IMR-90 (cell line): ENCODE measurements at places on chromosomes 6 and 20. TPM values are rescaled to one million over a fixed set of nuclear protein-coding genes. Genes with fewer than 3 reads are reported as not detected.

Gene PRRC2A
- 7.7 and 8.1 TPM in 2 replicates for total RNA-seq

Gene WFDC5
- total RNA-seq = not detected in 2 replicates

Gene KHDC3L
- total RNA-seq = not detected in 2 replicates

Gene TREML1
- total RNA-seq = not detected in 2 replicates

Gene HRH3
- total RNA-seq = not detected in 2 replicates

Gene SLC35B3
- total RNA-seq = 19.0 and 33.9 TPM in 2 replicates

Gene DLK2
- 0.90 and 1.1 TPM in 2 replicates for total RNA-seq

Gene CST7
- not detected in 2 replicates for total RNA-seq

GRCh38 chr20:44618318-44618731 lies 33.2 kb downstream of the ADA start:
- DNase-seq = no peak

- no peak for DNase-seq
Observed at GRCh38 chr6:55011034-55011433, 163.3 kb upstream of the HCRTR2 start.

DNA sequence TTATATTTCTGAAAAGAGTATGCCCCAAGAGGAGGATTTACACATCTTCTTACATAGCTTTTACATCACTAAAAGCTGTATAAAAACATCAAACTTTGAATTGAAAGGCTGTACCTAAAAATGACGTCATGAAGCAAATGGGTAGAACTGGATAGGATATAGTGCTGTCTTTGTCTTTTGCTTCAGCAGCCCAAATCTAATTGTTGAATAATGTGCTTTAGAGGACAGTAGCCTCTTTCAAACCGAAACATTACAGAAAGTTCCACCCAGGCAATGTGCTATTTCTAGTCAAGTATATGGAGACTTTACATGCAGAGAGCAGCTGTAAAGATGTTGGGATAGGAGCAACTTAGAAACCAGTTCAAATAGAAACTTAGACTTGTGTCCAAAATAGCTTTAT lies 51.9 kb downstream of the ADGRG6 start:
- DNase-seq = no peak

DNA sequence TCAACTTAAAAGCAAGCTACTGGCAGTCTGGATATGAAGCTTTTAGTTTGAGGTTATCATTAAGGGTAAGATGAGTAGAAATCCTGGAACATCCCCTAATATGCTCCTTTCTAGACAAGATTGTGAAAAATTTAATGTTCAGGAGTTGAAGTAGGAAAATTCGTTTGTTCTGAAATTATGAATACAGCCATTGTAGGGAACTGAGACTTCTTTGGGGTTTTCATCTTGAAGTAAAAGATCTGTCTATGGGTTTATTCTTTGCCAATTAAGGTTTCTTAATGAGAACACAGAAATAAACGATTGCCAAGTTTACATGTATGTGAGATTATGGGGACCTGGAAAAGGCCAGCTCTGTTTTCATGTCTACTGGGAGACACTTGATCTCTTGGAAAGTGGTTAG lies 225.6 kb upstream of the MOCS1 start:
- no peak for DNase-seq

- DNase-seq = no peak
Observed at GRCh38 chr20:51525241-51526105, 17.0 kb downstream of the NFATC2 start.

DNA sequence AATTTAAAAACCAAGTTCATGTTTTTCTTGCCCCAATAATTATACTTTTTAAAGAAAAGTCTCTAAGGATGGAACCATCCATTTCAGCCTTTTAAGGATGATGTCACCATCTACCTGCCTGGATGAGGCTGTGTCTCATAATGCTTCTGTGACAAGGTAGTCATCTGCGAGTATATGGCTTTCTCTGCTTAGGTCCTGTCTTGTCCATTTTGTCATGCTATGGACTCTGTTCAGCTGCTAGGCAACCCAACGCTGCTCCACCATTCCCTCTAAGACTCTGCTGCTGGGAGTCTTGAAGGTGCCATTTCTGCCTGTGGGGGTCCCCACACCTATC lies 459.8 kb upstream of the RUNX2 start:
- no peak for DNase-seq

DNA sequence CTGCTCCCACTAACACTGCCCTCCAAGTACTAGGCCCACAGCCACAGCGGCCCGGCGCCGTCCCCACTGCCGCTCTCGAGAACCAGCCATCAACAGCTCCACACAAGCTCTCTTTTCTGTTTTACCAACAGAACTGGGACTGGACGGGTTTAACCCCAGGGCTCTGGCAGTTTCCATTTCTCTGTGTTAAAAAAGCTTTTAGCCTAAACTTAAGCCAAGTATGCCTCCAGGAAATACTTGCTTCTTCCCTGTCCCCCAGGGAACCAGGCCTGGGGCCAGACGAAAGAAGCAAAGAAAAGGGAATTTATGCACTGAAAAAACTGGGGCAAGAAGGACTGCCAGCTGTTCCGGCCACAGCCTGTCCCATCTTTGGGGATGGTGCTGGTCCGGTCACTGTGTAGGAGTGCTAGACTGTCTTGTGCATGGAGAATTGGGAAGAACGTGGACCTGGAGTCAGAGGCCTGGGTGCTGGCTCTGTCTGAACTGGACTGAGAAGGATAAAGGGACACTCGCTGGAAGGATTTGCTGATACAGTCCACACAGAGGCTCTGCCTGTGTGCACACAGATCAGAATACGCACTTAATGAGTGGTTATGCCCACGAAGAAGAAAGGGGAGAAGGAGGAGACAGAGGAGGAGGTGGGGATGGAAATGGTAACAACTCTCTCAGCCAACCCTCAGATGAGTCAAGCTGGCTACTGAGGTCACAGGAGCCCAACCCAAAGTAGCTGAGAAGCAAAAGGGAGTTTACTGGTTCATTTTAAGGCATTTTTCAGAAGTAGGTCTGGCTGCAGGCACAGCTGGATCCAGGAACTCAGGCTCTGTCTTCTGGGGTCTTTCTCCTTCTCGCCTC lies 254.4 kb upstream of the PMEPA1 start:
- no peak for DNase-seq

- DNase-seq = no peak
Observed at GRCh38 chr20:61238813-61239212, 13.2 kb upstream of the CDH4 start.

DNA sequence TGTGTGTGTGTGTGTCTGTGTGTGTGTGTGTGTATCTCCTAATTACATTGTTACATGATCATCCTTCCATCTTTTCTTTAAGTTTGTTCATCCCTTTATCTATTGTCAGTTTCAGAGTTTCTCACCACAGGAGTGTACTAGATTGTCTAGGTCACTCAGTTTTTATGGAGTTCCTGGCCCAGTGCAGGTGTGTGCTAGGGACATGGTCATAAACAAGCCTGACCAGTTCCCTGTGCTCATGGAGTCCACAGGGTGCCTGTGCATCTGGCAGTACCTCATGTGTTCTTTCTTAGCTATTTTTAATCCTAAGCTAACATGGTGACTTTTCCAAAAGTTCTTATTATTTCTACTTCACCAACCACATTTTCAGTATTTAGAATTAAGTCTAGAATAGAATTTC lies 43.9 kb downstream of the PHACTR2 start:
- DNase-seq = no peak

- DNase-seq = peak; percentile 74
Observed at GRCh38 chr6:26336355-26337198, 28.4 kb upstream of the BTN3A2 start.

GRCh38 chr6:123430970-123431369 lies 205.8 kb downstream of the TRDN start:
- no peak for DNase-seq

GRCh38 chr6:25446830-25447569 lies 167.8 kb downstream of the CARMIL1 start:
- no peak for DNase-seq

DNA sequence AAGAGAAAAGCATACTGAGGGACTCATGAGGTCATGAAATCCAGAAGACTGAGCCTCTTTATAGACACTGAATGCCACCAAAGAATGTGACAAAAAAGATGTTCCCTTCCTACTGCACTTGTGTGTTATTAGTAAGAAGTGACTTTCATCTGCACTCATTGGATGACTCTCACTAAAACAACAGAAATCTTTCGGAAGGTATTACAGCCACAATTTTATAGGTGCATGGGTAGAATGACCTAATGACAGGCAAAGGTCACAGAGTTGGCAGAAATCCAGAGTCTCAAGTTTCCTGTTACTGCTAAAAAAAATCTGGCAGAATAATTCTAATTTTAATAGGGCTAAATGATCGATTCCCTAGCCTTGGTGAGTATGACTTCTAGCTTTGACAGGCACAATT lies 13.3 kb downstream of the PKHD1 start:
- no peak for DNase-seq

DNA sequence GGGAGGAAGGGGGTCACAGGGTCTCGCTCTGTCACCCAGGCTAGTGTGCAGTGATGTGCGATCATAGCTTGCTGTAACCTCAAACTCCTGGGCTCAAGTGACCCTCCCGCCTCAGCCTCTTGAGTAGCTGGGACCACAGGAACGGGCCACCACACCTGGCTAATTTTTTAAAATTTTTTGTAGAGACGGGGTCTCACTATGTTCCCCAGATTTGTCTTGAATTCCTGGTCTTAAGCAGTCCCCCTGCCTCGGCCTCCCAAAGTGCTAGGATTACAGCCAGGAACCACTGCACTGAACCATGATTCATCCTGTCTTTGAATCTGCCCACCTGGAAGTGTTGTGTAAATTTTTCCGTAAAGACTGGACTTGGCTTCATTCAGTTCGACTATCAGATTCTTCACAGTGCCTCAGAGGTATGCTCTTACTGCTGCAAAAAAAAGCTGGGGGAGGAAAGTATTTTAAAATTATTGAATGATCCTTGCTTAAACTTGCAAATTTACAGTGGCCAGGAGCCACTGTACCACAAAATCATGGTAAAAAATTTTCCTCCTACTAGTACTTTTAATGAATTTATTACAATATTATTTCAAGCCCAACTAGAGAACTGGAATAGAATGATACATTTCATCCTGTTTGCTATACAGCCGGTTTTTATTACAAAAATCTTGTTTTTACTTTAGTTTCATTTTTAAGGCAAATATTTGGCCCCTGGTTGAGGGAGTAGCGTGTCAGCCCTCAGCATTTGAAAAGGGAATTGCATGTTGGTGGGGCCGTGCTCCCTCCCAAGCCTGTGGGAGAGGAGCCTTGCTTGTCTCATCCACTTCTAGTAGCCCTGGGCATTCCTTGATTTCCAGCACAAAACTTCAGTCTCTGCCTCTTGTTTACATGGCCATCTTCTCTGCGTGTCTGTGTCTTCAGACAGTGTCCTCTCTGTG lies 202.5 kb upstream of the SGK1 start:
- DNase-seq = peak; percentile 67
